RWPE2 (cell line): ENCODE measurements at places on chromosomes 1 and 21.

- no peak for DNase-seq
These were observed 21.5 kb upstream of the LYST start for GRCh38 chr1:235888119-235888643.

DNA sequence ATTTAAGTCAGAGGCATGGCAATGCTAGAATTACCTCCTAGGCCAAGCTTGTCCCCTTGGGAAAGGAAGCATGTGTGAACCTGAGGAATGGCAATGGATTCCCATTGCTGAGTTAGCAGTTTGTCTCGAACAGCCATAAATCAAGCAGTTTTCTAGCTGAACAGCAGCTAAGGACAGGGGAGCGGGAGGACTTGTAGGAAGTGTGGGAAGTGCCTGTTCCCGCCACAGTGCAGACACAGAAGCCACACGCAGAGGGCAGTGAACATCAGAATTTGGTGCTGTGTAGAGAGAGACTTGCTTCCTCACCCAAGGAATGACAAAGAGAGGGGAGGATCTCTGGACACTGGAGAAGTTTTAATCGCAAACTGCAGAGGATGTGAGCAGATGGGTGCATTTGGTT, 3.8 kb downstream of the PHGDH start:
- no peak for DNase-seq

DNA sequence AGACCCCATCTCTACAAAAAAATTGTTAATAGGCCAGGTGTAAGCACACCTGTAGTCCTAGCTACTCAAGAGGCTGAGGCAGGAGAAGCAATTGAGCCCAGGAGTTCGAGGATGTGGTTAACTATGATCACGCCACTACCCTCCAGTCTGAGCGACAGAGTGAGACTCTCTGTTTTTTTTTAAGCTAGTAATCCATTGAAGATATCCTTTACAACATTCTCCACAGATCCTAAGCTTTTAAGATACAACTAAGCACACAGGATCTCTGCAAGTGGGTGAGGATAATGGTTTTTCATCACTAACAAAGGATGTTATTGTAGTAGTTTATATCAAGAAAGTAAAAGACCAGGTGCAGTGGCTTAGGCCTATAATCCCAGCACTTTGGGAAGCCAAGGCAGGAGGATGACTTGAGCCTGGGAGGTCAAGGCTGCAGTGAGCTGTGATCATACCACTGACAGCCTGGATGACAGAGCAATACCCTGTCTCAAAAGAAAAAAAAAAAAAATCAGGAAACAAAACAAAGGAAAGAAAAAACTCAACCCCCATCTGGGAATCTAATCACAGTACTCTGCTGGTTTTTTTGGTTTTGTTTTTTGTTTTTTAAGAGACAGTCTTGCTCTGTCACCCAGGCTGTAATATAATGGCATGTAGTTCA, 166.1 kb downstream of the RERE start:
- DNase-seq = no peak

DNA sequence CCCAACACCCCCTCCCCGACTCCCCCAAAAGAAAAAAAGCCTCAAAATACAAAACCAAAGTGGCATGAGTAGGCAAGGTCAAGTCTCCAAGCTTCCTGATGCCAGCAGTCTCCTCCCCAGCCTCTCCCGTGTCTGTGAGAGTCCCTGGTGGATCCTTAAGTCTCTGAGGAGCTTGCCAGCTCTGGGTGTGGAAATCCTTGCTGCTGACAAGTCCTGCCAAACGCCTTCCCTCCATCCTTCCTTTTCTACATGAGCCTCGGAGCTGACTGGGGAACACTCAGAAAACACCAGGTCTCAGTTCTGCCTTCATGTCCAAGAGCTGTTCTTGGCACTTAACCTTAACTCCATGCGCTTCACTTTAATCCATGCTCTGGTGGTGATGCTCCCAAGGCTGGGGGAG, 3.7 kb upstream of the ETV3L start:
- no peak for DNase-seq

GRCh38 chr1:7842517-7842916, 10.3 kb downstream of the UTS2 start:
- no peak for DNase-seq

- no peak for DNase-seq
These were observed 56.8 kb downstream of the C1orf21 start for GRCh38 chr1:184443624-184444023.

DNA sequence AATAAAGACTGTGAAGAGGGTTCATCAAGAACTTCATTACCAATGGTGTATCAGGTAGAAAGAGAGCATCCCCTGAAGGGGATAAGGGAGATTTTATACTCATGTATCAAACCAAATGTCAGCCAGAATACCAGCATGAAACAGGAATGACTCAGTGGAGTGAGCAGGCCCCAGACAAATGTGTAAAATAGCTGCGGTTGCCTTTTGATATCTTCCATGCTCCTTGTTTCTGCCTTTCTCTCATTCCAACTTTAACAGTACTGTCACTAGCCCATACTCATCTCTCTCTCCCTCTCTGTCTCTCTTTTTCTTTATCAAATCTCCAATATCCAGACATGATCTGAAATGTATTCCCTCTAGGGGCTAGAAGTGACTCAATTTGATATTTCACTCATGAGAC, 47.8 kb downstream of the GPR88 start:
- DNase-seq = no peak

- no peak for DNase-seq
These were observed 25.4 kb upstream of the SMIM12 start for GRCh38 chr1:34884961-34885360.

- DNase-seq = no peak
These were observed 37.2 kb downstream of the ROR1 start for GRCh38 chr1:63810936-63811469.

DNA sequence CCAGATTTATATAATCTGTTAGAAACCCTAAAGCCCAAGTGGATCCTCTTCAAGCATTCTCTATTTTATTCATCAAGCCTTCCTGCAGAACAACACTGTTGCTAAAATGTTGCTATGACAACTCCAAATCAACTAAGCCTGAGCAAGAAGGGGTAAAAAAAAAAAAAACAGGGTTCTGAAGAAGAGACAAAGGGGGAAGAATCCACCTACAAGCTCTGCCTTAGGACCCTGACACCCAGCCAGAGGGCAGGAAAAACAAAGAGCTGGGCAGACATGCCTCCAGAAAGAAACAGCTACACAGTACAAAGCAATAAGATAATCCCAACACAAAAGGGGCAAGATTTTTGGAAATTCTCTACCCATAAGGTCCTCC, 1.3 kb downstream of the USF1 start:
- DNase-seq = no peak

- DNase-seq = no peak
These were observed 21.9 kb upstream of the NEK2 start for GRCh38 chr1:211697356-211697755.

- no peak for DNase-seq
These were observed 1.1 kb downstream of the SPOCD1 start for GRCh38 chr1:31814631-31815306.

GRCh38 chr1:66176012-66176715, 357.8 kb upstream of the SGIP1 start:
- DNase-seq = no peak

DNA sequence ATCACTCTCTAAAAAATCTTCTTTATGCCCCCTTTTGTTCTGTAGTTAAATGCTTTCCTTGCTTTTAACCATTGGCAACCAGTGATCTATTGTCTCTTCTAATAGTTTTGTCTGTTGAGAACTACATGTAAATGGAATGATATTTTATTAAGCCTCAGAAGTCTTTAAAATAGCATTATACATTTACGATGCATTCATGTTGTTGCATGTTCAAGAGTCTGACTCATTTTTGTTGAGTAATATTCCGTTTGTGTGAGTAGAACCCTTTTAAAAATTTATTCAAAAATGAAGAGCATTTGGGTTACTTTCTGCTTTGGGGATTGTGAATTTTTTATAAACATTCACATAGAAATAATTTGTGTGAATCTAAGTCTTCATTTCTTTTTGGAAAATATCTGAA, 1352.9 kb downstream of the NCAM2 start:
- DNase-seq = no peak

- no peak for DNase-seq
These were observed 363.5 kb upstream of the DUSP10 start for GRCh38 chr1:222105393-222105737.

DNA sequence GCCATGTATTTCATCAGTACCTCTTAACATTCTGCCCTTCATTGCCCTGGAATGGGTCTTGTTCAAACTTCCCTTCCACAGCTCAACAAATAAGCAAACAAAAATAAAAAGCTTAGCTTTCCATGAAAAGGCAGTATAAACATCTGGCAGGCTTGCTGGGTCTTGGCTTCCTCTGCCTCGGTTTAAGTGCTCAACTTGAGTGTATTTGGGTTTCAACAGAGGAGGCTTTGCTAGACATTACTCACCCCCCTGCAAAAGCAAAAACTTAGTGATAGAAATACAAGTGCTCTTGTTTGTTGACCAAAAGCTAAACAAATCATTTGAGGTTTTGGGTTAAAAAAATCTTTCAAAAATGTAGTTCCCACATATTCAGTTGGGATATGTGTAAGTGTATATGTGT, 518.5 kb downstream of the PLPP3 start:
- DNase-seq = no peak

- DNase-seq = no peak
These were observed 93.9 kb downstream of the DDAH1 start for GRCh38 chr1:85371021-85371420.

GRCh38 chr1:21887216-21887736, 49.8 kb downstream of the HSPG2 start:
- DNase-seq = no peak

- DNase-seq = no peak
These were observed 253.2 kb downstream of the PTPRC start for GRCh38 chr1:198892065-198892464.

- no peak for DNase-seq
These were observed 28.7 kb downstream of the C1orf87 start for GRCh38 chr1:60044881-60045280.

DNA sequence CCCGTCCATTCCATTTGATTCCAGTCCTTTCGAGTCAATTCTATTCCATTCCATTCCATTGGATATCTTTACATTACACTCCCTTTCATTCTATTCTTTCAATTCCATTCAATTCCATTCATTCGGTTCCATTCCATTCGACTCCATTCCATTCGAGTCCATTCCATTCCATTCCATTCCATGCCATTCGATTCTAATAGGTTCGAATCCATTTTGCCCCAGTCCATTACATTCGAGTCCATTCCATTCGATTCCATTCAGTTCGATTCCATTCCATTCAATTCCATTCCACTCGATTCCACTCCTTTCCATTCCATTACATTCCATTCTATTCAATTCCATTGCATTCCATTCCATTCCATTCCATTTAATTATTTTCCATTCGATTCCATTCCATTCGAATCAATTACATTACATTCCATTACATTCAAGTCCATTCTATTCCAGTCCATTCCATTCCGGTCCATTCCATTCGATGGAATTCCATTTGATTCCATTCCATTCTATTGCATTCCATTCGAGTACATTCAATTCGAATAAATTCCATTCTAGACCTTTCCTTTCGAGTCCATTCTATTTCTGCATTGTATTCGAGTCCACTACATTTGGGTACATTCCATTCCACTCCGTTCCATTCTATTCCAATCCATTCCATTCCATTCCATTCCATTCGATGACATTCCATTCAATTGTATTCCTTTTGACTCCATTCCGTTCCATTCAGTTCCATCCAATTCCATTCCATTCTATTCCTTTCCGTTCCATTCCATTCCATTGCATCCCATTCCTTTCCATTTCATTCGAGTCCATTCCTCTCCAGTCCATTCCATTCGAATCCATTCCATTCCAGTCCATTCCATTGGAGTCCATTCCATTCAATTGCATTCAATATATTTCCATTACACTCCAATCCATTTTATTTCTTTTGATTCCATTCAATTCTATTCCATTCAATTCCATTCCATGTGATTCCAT, 2604.8 kb upstream of the TPTE start:
- no peak for DNase-seq

- DNase-seq = no peak
These were observed 64.6 kb upstream of the DIP2A start for GRCh38 chr21:46393941-46394594.

DNA sequence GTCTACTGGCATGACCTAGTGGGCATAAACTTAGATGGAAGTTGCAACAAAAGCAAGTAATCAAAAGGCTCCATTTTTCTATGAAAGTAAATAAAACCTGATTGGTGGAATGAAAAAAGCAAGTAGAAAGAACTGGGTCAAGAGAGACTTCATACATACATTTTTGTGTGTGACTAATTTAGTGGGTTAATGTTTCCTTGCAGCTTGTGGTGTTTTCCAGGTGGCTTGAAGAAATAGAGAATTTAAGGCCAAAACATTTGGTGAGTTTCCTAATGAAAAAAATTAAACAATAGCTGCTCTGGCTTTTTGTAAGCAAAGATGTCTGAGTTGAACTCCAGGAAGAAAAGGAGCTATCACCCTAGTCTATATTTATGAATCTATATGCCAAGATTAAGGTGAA, 71.0 kb downstream of the ZC3H11B start:
- no peak for DNase-seq

DNA sequence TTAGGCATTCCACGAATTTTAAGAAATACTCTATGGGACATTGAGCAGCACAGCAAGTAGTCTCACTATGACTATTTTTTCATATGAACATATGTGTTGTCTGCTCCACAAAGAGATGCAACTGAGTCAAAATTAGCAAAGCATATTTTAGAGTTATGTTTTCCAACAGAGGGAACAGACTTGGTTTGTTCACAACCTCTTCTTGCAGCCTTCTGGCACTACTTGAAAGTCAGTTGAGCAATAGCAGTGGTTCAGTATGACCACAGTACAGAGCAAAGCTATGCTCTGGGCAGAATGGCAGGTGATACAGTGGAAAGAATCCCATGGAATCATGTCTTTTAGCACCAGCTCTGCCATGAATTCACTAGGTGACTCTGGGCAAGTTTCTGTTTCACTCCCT, 5.2 kb downstream of the CCN1 start:
- no peak for DNase-seq

DNA sequence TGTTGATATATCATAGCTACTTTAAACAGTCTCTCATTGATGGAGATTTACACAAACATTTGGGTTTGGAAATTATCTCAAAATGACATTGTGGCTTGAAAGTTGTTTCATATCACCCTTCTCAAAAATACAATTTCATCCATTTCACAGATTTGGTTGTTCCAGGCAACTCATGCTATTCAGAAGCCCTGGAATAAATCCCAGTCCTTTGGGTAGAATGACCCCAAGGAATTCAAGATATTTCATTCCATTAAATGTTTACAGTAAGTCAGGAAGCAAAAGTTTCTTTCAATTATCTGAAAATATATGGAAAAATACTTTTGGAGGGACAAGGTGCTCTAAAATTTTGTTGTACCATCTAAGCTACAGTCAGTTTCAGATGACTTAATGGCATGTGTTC, 27.1 kb downstream of the MPZL1 start:
- DNase-seq = no peak

GRCh38 chr1:116115476-116116439, 4.6 kb downstream of the MAB21L3 start:
- no peak for DNase-seq

- no peak for DNase-seq
These were observed 46.7 kb upstream of the SARS1 start for GRCh38 chr1:109167001-109167506.
